CD4-positive, alpha-beta T cell treated with Interleukin-4 for 4 hours (primary cell): ENCODE measurements at places on chromosomes 4 and X.

DNA sequence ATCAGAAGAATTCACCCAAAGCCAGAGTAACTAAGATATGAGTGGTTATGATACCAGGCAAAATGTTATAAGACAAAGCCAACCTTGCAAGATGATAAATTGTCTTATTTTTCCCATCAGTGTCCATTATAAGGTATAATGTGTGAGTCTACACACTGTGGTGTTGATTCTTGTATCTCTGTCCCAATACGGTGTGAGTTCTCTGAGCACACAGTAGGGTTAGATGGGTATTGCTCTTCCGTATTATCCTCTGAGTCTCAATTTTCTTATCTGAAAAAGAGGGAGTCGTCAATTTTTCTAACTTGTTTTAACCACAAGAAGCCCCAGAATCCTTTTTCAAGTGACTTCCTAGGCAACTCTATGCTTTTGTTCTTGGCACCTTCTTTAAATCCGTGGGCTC, 69.9 kb downstream of the HMGB2 start:
- no peak for DNase-seq

DNA sequence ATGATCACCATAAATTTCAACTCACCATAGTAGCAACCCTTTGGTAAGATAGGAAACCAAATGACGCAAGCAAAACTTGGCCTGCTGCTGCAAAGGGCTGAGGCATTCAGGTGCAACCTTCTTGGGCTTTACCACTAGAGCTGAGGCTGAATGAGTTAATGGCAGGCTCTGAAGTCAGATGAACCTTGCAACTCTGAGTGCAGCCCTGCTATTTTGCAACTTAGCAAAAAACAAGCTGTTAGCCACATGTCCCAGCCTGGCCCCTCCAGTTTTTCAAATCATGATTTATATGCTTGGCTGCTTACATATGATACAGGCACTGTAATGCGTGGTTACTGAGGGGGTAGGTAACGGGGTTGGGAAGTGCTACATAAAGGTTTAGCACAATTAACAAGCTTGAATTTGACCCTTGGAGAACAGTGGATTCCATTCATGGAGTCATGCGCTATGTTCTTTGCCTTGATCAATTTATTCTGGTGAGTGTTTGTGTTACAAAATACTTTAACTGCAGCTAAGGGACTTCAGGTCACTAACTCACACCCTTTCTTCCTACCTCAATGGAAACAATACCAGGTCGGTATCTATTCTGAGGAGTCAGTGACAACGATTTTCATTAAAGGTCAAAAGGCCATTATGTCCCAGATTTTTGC, 80.5 kb upstream of the PPARGC1A start:
- DNase-seq = no peak

DNA sequence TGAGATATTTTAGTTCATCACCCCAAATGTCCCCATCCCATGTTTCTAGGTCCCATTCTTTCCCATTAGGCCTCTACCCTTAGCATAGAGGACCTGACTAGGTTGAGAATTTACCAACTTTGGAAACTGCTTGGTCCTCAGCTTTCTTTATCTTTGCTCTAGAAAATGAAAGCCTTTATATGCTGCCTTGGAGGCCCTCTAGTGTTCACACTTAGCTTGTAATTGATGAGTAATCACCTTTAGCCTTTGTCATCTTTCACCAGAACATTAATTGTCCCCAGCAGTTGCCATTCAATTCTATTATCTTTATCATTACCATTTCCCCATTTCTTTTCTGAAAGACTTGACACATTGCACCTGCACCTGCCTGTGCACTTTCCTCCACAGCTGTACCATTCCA, 589.2 kb upstream of the NR3C2 start:
- no peak for DNase-seq

- no peak for DNase-seq
Measured at GRCh38 chr4:139660568-139661043, 5.0 kb upstream of the MGST2 start.

DNA sequence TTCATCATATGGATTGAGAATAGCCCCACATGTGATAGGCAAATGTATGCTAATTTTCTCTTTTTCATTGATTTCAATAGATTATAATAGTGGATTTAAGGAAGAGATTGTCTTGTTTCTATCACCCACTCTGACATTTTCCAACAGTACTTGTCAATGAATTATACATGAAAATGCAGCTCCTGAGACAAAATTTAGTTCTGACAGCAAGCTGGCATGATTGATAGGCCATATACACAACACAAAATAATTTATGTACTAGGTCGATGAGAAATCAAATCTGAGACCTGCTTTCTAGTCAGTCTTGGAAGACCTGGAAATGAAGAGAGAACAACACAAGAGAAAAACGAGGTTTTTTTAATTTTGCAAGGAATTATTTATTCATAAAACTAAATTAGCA, 118.0 kb upstream of the MYOZ2 start:
- no peak for DNase-seq

- no peak for DNase-seq
Measured at GRCh38 chr4:102843273-102843672, 15.9 kb upstream of the UBE2D3 start.

GRCh38 chrX:1903236-1903935, 288.5 kb downstream of the ASMT start:
- no peak for DNase-seq

DNA sequence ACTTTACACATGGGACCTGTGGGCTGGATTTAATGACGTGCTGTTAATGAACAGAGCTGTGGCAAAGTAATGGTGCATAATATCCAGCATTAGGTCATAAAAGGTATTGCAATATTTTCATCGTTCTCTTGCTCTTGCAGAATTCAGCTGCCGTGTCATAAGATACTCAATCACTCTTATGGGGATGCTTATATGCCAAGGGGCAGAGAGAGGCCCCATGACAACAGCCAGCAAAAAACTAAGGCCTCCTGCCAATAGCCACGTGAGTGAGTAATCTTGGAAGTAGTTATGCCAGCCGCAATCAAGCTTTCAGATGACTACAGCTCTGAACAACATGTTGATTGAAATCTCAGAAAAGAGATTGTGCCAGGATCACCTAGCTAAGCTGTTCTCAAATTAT, 616.9 kb downstream of the FSTL5 start:
- no peak for DNase-seq

GRCh38 chr4:108649863-108650211, 562 bp upstream of the OSTC start:
- no peak for DNase-seq

DNA sequence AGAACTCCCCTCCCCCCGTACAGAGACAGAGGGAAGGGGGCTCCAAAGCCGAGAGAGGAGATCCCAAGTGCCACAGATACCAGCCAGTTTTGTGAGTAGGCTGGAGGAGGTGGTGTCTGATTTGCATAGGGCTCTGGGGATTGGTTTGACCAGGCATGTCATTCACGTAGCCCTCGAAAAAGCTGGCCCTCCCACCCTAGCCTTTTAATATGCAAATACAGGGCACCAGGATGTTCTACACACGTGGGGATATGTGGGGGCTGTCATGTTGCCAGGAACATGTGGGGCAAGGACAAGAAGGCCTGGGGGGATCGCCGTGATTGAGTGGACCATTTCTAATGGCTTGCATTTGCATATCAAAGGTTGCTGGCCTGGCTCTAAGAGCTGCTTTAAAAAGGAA, 272.9 kb downstream of the PPP1R2C start:
- DNase-seq = no peak

GRCh38 chr4:74218201-74218600, 60.3 kb downstream of the MTHFD2L start:
- no peak for DNase-seq

DNA sequence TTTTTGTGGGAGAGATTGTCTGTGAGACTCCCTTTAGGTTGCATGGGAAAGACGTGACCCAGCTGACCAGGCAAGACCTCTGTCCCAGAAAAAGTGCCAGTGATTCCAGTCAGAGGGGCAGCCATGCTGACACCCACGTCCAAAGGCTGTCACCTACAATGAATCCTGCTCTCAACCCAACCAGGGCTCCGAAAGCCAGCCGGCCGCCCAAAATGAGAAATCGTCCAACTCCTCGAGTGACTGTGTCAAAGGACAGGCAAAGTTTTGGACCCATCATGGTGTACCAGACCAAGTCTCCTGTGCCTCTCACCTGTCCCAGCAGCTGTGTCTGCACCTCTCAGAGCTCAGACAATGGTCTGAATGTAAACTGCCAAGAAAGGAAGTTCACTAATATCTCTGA, 5.5 kb downstream of the SLITRK2 start:
- DNase-seq = no peak

- DNase-seq = no peak
Measured at GRCh38 chrX:98939456-98939855, 1470.6 kb downstream of the PCDH19 start.

- DNase-seq = no peak
Measured at GRCh38 chr4:5050520-5051277, 581 bp upstream of the STK32B start.

GRCh38 chr4:96025011-96025410, 185.1 kb downstream of the PDHA2 start:
- DNase-seq = no peak

DNA sequence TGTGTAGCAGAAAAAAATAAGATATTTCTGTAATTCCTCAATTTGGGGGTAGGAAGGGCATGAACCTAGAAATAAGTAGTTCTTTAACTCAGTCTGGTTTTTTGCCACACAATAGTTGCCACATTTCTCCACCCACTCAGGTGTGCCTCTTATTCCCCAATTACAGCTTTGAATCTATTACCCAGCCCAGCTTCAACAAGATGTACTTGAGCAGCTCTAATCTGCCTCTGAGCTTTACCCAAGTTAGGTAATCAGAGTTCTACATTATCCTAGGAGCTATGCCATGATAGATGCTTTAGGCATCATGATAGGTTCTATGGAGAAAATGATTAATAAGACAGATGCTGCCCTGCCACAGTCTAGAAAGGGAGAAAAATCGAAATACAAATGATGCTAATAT, 117.4 kb upstream of the GPRIN3 start:
- no peak for DNase-seq

GRCh38 chr4:169315530-169316343, 45.0 kb upstream of the SH3RF1 start:
- no peak for DNase-seq

DNA sequence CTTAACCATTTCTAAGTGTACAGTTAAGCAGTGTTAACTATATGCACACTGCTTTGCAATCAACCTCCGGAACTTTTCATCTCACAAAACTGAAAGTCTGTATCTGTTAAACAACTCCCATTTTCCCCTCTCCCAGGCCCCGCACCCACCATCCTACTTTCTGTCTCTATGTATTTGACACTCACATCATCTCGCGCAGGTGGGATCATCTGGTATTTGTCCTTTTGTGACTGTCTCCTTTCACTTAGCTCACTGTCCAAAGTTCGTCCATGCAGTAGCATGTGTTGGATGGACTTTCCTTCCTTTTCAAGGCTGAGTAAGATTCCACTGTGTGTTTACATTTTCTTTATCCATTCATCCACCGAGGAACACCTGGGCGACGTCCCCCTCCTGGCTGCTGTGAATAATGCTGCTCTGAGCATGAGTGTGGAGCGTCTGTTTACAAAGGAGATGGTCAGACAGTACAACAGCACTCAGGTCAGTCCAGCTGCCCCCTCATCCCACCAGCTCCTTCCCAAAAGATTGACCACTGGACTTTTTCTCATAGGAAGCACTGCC, 39.8 kb downstream of the DCTD start:
- DNase-seq = no peak

- DNase-seq = no peak
Measured at GRCh38 chr4:8552581-8553205, 27.5 kb upstream of the GPR78 start.

DNA sequence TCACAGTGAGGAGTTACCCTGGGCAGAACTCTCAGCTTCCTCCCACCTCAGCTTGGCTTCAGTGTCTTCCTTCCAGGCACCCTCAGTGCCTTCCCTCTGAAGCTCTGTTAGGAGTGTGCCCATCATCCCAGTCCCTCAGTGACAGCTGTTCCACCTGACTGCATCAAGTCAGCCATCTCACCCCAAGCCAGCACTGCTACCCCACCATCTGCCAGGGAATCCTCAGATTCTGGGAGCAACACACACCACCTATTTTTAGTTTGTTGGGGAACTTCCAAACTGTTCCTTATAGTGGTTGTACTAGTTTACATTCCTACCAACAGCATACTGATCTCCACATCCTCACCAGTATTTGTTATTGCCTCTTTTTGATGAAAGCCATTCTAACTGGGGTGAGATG, 182.9 kb downstream of the RELL1 start:
- no peak for DNase-seq

- no peak for DNase-seq
Measured at GRCh38 chr4:86367577-86367976, 7.7 kb upstream of the MAPK10 start.

DNA sequence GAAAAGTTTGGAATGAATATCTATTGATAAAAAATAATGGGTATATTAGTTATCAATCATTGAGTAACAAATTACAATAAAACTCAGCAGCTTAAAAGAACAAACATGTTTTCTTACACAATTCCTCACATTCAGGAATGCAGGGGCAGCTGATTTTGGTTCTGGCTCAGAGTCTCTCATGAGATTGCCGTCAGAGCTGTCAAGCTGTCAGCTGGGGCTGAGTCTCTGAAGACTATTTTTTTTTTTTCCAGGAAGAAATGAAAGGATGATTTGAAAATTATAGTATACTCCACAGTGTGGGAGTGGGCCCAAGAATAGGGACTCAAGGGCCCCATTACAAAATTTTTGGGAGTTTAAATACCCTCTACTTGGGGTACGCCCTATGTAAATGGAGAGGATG, 219.1 kb downstream of the GC start:
- no peak for DNase-seq

- no peak for DNase-seq
Measured at GRCh38 chrX:133415276-133416105, at the start of gene GPC4. Gene GPC4, minus strand, starts transcription at chrX:133415489. Its CDS starts 524 bp downstream, at chrX:133414965.

DNA sequence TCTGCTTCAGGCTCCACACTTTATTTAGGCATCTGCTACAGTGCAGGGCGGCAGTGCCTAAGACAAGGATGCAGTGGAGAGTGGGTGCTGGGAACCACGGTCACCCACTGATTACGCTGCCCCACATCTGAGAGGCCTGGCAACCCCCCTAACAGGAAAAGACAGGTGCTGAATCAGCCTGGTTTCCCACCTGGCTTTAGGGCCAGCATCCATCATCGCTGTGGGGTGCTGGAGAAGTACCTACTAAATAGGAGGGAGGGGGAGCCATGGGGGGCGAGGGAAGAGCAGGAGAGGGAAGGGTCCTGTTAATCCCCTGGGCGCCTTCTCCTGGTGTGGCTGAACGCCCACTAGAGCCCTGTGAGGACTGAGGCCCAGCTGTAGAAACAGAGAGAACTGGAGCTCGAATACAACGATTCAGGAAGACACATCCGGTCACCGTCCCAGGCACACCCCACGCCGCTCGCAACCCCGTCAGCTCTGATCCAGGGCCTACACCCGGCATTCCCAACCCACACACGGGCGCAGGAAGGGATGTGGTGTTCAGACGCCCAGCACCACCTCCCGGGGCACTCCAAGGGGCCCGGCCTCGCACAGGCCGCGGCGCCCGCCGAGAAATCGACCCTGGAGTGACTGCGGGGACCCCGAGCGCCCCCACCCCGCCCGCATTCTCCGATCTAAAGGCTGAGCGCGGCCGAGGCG, 554 bp downstream of the DCTD start:
- peak; percentile 3 for DNase-seq

GRCh38 chr4:101853028-101853427, 62.5 kb downstream of the BANK1 start:
- DNase-seq = no peak
